ENCODE measurements at places on chromosomes 3 and 15.

DNA sequence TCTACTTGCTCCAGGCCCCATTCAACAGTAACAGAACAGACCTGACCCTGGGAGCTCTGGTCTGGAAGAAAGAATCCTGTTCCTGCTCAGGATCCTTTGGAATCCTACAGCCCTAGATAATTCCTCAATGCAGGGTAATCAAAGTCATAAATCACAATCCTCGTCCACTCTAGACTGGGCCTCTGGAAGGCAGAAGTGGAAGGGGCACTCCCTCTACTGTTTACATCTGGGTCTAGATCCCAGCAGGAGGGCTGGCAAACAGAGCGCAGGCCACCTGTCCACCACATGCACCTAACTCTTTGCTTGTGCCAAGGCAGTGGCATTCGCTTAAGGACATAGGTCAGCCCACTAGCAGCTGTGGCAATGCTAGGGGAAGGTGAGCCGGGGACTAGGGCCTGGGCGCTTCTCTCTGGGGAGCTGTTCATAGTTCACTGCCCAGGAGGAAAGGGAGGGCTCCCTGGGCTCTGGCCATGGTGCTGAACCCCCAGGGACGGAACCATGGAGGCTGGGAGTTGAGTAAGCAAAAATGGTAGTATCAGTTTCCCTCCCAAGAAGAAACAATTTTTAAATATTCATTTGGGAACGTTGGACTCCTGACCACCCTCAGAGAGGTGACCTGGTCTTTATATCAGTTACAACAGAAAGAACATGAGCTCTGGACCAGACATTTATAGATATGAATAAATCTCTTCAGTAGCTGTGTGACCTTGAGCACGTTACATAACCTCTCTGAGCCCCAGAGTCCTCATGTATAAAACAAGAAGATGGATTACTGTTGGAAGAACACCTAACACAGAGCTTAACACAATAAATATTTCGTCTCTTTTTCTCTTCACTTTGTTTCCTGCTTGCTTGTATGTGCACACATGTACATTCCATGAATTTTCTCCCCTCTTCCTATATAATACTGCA lies 90.2 kb downstream of the NTRK3 start:
- DNase-seq, result no peak

GRCh38 chr3:57755368-57755675 lies 787 bp upstream of the SLMAP start:
- DNase-seq, result no peak

- no peak for DNase-seq
These were observed 39.0 kb downstream of the CYP19A1 start for GRCh38 chr15:51299187-51300015.

- no peak for DNase-seq
These were observed 2.3 kb upstream of the MBNL1 start for GRCh38 chr3:152266221-152266995.

DNA sequence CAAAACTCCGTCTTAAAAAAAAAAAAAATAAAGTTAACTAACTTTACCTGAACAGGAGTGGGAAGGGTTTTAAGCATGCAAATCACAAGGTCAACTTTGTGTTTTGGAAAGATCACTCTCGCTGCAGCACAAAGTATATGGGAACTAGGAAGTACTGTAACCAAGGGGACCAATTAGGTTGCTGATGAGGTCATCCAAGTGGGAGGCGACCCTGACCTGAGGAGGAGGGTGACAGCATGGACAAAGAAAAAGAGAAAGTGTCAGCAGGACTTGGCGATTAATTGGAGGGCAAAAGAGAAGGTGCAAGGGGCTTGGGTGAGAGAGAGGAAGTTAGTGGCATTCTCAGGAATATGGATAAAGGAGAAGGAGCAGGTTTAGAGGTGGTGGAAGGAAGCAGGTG lies 89.5 kb upstream of the ZBED2 start:
- no peak for DNase-seq

- DNase-seq, result no peak
These were observed 12.5 kb downstream of the EPB42 start for GRCh38 chr15:43208052-43209002.

DNA sequence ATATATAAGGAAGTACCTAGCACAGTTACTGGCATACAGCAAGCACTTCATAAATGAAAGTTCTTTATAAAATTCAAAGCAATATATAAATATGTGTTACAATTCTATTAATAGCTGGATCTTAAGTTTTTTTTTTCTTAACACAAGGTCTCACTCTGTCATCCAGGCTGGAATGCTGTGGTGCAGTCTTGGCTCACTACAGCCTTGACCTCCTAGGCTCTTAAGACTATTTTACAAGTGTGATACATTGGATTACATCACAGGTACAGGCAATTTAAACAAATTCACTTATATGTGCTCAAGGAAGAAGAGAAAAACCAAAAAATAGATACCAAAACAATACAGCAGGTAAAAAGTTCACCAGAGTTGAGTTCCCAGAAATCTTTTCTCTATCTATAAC lies 60.6 kb downstream of the ZNF280D start:
- DNase-seq, result no peak

DNA sequence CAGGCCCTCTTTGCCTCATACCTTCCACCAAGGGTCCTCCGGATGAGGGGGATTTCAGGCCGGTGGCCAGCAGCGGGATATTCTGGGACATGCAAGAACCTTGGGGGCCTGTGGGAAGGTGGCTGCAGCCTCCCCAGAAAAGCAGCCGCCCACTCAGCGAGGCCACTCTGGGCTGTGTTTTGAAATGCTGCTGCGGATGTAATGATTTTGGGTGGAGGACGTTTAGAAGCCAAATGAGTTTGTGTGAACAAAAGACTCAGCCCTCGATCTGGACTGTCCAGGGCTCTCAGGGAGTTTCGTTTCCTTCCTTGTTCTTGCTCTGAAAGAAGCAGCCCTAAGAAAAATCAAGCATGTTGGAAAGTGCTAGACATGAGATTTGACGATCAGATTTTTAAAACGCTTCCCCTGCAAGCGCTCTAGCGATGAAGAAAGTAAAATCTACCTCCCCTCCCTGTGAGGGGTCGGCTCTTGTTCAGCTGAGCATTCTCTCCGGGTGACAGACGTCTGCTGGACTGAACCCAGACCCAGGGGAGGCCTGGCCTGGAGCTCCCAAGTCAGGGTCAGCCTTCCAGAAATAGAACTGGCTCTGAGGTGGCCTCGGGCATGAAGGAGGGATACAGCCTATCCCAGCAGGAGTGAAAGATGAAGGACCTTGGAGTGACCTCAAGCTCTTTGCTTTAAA lies 12.9 kb downstream of the HEG1 start:
- no peak for DNase-seq

- no peak for DNase-seq
These were observed 90.2 kb upstream of the LMOD3 start for GRCh38 chr3:69212411-69213160.

GRCh38 chr15:91238644-91239425 lies 138.8 kb downstream of the SV2B start:
- DNase-seq, result no peak

GRCh38 chr3:146306656-146307455 lies 56.0 kb upstream of the PLSCR4 start:
- DNase-seq, result no peak

DNA sequence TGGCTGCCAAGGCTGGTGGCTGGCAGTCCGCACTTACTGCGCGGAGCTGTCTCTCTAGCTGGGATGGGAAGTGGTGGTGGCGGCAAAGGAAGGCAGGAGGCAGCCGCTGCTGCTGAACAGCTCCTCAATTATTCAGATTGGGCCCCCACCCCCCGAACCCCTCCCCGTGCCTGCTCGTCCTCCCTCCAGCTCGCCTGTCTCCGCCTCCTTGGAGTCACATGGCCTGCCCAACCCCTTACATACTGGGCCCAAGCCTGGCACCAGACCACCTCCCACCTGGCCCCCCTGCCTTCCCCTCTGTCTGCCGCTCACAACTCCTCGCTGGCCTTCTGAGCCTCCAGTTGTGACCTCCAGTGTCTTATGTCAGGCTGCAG lies at the start of gene SLC7A14:
Gene SLC7A14, minus strand, starts transcription at position 139 of the 374 bp plus-strand sequence. CDS start 59,139 bp downstream, outside the sequence.
- no peak for DNase-seq

- DNase-seq, result no peak
These were observed 57.3 kb downstream of the MAP6D1 start for GRCh38 chr3:183768114-183768513.

DNA sequence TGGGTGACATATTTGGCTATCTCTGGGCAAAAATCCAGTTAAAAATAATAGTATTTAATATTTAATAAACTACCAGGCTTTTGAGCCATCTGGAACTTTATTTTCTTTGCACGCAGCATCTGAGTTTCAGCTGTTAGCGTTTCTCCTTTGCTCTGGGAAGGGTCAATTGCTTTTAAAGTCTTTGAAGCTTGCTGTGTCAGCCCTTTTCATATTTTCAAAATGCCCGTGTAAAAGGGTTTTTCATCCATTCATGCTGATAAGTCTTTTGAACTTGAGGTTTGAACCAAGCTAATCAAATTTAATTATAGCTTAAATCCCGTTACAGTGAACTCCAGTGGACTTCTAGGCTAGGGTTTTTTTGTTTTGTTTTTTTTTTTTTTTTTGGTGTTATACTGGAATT lies 79.1 kb downstream of the SLC25A26 start:
- DNase-seq, result no peak

DNA sequence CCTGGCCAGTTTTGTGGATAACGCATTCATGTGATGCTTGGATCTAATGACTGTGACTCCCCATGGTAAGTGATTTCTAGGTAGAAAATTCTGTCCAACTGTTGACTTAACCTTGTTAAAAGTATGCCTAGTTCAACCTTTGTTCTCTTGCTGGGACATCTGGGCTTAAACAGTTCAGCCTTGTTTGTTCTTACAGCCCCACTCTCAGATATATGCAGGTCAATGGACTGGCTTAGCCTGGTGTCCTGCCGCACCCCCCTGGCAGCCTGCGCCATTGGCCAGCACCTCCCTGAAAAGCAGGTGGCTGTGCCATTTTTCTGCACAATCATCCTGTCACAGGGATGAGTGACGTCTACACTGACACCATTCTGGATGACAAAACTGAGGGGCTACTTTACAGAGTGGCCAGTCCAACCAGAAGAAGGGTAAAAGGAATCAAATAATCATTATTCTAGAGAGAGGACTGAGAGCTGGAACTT lies 244.7 kb upstream of the ONECUT1 start:
- DNase-seq, result no peak

DNA sequence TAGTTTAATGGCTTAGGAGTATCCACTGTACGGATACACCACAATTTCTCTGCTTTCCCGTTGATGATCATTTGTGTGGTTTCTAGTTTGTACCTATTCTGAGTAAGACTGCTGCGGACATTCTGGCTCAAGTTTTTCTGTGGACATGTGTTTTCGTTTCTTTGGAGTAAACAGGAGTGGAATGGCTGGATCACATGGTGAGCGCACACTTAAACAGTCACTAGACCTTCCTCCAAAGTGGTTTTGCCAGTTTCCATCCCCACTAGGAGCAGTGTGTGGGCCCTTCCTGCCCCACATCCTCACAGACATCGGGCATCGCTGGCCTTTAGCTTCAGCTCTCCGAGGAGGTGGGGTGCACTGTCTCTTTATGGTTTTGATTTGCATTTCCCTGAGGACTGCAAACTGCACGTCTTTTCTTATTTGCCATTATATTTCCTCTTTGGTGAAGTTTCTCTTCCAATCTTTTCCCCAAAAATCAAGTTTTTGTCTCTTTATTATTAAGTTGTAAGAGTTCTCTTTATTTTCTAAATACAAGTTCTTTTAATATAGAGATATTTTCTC lies 94.1 kb downstream of the VGLL4 start:
- DNase-seq, result no peak

- DNase-seq, result no peak
These were observed 307.0 kb upstream of the THBS1 start for GRCh38 chr15:39273717-39274411.

DNA sequence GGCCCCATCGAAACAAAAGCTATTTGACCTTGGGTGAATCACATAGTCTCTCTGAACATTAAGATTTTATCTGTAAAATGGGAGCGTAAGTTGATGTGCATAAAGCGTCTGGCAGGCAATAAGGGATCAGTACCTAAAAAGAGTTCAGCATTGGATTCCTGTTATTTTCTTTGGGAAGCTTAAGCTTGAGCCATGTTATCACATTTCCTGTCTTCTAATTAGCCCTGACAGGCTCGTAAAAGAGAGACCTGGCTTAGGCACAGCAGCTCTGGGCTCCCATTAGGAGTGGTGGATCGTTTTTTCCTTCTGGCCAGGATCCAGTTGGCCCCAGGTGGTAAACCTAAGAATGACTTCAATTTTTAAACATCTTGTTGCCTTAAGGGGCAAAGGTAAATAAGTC lies 26.0 kb upstream of the CA12 start:
- DNase-seq, result no peak

DNA sequence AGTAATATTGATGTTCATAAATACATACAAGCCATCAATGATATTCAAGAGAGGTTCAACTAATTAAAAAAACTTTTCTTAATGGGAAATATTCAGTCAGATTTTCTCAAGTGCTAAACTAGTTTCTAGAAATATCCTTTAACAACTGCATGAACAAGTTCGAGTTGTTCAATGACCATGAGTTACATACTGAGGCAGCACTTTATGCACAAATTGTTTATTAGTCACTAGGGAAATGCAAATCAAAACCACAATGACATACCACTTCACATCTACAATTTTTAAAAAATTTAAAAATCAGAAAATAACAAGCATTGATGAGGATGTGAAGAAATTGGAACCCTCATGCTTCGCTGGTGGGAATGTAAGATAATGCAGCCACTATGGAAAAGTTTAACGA lies 62.4 kb downstream of the RAD18 start:
- no peak for DNase-seq

GRCh38 chr3:13623101-13623654 lies 74.3 kb downstream of the FBLN2 start:
- no peak for DNase-seq

DNA sequence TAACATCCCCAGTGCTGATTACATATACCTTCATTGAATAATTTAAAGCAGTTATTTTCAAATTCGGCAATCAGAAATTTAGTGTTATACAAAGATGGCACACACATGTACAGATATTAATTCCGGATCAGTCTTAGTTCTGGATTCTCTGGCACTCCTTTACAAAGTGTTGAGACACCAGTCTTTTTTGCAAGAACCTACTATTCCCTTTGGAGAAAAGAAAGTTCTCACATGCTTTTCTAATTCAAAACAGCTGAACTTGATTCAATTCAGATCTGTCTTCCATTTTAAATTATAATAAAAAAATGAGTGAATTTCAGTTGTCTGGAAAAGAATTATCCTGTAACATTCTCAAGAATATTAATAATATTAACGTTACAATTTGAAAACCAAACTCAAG lies 20.4 kb downstream of the CCDC191 start:
- no peak for DNase-seq

DNA sequence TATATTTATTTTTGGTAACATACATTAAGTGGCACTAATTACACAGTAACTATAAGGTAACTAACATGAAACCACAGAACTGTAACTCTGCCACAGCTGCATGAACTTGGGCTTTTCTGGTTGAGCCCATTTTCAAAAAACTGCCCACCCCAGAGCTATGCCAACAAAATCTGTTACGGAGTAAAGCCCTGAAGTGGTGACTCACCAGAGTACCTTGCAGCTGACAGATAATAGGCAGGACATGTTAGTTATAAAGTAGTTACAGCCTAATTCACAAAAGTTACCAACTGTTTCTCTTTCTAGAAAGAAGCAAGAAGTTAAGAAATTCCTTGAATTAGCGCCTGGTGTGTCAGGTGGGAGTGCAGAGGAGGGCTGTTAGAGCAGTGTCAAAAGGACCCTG lies 1.5 kb upstream of the GPX1 start:
- DNase-seq, result no peak
